ENCODE measurements at places on chromosomes 2 and 18.

GRCh38 chr2:225598897-225599296 lies 199.4 kb downstream of the NYAP2 start:
- no peak for DNase-seq

- DNase-seq, result no peak
Measured at GRCh38 chr2:23486684-23487075, 101.7 kb downstream of the KLHL29 start.

DNA sequence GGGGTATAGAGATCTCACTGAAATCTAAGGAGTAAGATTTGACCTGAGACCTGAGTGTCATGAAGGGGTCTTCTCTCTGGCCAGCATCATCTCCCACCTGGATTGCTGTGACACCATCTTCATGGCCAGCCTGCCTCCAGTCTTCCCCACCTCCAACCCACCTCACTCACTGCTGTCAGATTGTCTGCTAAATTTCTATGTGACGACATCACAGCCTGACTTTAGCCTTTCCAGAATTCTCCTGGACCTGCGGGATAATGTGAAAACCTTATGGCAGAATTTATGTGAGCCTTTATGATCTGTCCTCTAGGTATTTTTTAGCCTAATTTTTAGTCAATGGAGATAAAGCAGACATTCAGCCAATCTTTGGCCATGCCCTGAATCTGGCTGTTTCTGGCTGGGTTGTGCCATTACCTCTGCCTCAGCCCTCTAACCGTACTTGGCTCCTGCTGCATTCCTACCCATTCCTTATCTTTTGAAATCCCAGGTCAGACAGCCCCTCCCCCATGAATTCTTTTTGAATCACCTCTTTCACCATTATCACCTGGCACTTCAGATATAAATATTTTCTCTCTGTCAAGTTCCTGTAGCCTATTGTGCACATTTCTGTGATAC lies 66.4 kb upstream of the MMADHC start:
- DNase-seq, result no peak

DNA sequence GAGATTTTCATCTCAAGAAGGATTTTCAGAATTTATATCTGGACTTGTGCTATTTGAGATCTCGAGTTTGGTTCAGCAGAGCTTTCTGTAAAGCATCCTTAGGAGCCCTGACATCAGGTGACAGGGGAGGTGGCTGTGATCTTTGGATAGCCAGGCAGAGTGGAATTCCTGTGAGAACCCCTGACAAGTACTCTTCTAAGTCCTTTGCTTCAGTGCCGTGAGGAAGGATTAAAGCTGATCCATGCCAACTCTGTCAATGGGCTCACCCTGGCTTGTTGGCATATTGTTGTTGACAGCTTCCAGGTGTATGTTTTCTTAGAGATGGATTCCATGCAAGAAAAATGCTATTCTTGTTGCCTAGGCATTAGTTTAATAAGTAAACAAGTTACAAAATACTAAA lies 38.0 kb upstream of the NFE2L2 start:
- no peak for DNase-seq

DNA sequence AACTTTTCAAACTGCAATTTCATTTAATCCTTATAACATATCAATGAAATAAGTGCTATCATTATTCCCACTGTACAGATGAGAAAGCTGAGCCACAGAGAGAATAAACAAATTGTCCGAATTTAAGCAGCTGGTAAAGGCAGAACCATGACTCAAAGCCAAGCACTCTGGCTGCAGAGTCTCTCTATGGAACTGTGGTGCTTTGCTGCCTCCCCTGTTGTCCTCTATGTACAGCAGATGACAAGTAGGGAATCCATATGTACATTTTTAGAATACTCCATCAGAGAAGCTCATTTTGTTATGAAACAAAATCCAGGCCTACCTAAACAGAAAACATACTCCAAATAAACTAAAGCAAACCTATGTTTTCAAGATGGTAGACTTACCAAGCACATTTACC lies 45.1 kb downstream of the FARSB start:
- no peak for DNase-seq

DNA sequence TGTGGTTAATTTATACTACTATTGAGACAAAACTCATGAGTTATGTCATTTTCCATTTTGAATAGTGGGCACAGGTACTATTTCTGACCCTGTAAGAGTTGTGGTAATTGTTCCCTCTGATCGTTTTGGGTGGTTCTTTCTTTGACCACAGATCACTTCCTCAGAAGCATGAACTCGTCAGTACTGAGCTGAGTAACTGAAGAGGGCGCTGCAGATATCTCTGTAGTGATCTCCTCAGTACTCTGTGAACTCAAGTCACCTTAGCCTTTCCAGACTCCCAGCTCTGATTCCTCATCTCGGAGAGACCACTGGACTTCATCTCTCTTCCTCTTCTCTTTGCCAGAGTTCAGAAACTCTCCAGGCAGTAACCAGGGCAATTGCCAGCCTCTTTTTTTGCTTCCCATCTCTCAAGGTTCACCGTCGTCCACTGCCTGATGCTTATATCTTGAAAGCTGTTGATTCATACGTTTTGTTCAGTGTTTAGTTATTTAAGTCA lies 9.4 kb upstream of the IL1RL1 start:
- no peak for DNase-seq

DNA sequence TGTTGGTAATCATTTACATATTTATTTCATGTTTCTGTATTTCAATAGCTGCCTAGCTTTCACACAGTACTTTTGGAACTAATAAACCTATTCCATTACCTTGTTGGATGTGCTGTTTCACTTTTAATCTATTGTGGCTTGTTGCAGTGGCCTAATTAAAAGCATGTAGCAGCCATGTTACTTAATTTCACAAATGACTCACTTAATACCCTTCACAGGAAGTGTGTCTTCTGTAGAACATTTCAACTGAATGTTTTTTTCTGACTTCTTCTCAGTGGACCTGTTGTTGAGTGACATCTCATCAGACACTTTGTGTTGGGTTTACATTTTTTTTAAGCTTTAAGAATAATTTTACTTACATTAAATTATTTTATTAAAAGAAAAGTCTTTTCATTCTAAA lies 260.5 kb upstream of the THUMPD2 start:
- no peak for DNase-seq

DNA sequence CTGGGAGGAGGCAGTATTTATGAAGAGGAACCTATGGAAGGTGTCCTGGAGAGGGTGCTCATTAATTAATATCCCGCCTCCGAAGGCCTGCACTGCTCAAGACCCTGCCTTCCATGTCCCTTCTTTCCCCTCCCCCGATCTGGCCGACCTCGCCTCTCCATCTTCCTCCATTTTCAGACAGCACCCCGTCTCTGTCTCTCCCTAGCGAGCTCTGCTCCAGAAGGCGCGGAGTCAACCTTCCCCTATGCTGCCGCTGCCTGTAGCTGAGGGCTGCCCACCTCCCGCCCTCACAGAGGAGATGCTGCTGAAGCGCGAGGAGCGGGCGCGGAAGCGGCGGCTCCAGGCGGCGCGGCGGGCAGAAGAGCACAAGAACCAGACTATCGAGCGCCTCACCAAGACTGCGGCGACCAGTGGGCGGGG lies 1.1 kb upstream of the WBP1 start:
- DNase-seq, result no peak

Data from COLO829 (cell line).